MG63 (cell line): ENCODE measurements at places on chromosomes 6 and 20. TPM values are rescaled to one million over a fixed set of nuclear protein-coding genes. Genes with fewer than 3 reads are reported as not detected.

Gene COL11A2
- total RNA-seq, result 0.99 and 2.6 TPM in 2 replicates

Gene CST2
- not detected in 2 replicates for total RNA-seq

Gene HLA-DQA1
- not detected in 2 replicates for total RNA-seq

Gene SIGLEC1
- total RNA-seq, result not detected in 2 replicates

Gene FAM229B
- total RNA-seq, result 3.0 and 13.6 TPM in 2 replicates

Gene HEY2
- not detected in 2 replicates for total RNA-seq

Gene CNKSR3
- total RNA-seq, result 12.1 and 29.2 TPM in 2 replicates

Gene SLC22A7
- total RNA-seq, result not detected in 2 replicates

Gene OXT
- total RNA-seq, result not detected in 2 replicates

Gene CCM2L
- total RNA-seq, result not detected in 2 replicates

Gene BPIFA1
- not detected in 2 replicates for total RNA-seq

Gene FRS3
- total RNA-seq, result 0.49 TPM in 1 of 2 replicates, not detected in the other

Gene SLA2
- not detected in 2 replicates for total RNA-seq
